Astrocyte (in vitro differentiated cells and primary cell): ENCODE measurements at places on chromosomes 6 and 20. TPM values are rescaled to one million over a fixed set of nuclear protein-coding genes. Genes with fewer than 3 reads are reported as not detected.

DNA sequence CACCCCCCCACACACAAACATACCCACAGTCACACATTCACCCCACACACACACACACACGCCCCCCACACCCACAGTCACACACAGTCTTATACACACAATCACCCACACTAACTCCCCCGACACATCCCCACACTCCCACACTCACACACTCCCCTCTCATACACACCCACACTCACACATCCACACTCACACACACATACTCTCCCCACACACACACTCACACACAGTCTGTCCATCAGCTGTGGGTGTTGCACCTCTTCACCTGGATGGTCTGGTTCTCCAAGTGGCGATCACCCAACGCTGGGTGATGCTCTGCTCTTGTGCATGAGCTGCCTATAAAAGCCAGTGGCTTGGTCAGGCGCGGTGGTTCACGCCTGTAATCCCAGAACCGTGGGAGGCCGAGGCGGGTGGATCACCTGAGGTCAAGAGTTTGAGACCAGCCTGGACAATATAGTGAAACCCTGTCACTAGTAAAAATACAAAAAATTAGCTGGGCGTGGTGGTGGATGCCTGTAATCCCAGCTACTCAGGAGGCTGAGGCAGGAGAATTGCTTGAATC lies 158.9 kb downstream of the SMOC2 start:
- no peak for DNase-seq

DNA sequence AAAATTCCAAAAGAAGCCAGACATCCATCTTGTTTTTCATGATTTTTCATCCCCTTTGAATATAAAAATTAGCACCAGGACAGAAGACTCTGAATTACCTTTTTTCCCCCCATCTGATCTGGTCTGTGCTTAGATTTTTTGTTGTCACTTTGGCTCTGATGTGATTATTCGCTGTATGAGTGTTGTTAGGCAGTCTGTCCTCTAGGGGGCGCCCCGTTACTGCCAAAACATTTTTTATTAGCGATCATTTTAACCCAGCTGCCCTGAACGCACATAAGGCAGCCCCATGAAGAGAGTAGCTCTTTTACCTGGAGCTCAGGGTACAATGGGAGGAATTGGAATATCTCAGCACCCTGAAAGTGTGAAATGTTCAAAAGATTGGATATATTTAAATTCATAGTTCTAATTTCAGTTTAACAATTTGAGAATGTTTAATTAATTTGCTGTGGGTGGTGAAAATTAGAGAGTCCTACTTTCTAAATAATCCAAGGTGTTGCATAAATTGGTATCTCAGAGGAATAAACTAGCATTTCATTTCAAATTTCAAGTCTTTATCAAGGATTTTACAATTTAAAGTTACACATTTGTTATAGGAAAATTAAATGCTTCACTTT lies 60.8 kb downstream of the PRPH2 start:
- DNase-seq: peak; percentile 28

The RFX6 gene
- total RNA-seq: not detected in 2 replicates

DNA sequence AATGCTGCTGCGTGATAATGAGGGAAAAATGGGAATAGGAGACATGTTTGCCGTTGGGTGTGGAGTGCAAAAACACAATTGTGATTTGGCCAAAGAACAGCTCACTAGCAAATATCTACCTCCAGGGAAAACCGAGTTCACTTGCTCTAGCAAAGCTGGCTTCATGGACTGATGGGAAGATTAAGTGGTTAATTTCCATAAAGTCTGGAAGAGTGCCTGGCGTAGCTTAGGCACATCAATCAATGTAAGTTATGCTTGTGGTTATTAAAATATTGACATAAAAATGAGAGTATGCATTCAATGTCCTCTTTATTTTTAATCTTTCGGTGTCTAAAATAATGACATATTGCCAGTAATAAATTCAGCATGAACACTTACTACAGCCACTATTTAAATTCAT lies 267.5 kb downstream of the SMOC2 start:
- DNase-seq: no peak

The PGC gene
- not detected in 2 replicates for total RNA-seq
